ENCODE measurements at places on chromosomes 4 and X.

DNA sequence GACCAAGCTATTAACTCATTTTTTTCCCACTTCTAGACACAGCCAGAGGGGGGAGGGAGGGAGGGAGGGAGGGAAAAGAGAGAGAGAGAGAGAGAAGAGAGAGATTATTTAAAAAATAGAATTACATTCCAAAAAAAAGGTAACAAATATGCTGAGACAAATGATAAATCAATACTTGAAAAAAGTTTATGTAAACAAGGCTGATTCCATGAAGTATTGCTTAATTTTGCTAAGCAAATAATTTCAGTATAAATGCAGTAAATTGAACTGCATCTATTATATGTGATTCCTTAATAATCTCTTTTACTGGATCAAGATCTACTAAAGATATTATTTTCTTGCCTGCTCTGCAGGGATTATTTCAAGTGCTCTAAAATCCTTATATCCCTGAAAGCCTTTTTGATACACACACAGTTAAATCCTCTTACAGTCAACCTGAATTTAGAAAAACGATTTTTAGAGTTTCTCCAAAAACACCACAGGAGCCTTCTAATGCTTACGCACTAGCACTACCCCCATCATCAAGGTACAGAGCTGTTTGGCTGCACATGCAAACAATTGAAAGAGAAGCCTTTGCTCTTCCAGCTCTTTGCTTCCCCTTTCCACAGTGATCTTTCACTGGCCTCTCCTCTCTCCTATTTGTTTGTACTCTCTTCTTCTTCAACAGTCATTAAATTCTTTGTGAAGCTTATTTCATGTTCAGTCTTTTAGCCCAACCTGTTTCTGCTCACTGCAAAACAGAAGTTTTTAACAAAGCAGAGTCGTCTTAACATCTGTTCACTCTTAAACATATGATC, 426.3 kb upstream of the FAM241A start:
- DNase-seq: no peak

DNA sequence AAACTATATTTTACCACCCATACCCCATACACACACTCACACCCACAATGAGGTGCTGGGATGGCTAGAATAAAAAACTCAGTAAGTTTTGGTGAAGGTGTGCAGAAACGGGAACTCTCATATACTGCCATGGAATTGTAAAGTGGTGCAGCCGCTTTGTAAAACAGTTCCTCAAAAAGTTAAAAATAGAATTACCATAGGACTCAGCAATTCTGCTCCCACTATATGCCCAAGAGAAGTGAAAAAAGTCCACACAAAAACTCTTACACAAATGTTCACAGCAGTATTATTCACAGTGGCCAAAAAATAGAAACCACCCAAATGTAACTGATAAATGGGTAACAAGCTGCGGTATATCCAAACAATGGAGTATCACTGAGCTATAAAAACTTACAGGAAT, 6.5 kb downstream of the CENPU start:
- DNase-seq: no peak

DNA sequence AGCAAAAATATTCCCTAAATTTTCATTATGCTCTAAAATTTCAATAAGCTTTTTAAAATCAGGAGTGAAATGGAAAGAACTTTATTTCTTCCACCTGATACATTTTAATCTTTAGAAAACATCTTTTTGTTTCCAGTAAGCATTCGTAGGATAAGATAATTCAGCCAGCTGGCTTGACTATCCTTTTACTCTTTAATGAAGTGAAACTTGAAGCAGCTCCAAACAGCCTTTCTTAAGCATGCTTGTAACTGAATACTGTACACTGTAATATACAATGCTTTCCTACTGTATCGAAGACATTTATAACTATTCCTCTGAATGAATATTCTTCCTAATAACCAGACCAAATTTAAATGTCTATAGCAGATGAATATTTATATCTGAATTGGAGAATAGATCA, 98.8 kb downstream of the KLHL4 start:
- DNase-seq: no peak

DNA sequence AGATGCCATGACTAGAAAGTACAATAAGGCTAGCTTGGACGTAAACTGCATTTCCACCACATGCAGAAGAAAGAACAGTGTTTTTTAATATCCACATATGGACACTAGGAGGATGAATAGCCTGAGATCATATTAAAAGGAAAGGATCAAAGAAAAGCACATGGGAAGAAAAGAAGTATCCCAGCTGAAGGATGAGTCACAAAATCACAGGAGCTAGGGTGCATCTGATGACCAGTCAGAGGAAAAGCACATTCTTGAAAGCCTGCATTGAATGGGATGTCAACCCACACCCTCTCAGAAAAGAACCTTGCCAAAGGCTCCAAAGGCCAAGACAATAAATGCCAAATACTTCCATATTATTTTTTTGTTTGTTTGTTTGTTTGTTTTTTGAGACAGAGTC, 56.8 kb upstream of the PRDX4 start:
- no peak for DNase-seq

DNA sequence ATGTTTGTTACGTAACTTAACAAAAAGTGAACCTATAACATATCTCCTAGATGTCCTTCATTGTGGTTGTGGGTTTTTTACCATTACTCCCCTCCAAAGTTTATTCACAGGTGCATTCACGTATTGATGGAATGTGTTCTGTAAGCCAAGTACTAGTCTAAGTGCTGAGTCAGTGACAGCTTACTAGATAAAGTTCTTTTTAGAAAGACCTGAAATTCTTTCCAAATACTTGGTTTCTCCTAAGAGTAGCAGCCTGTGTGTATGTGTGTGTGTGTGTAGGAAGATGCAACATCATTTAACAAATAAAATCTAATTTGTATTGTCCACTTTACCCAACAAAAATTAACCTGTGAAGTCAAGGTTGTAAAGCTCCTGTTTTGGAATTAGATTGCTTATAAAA, 22.1 kb downstream of the NAP1L5 start:
- no peak for DNase-seq

DNA sequence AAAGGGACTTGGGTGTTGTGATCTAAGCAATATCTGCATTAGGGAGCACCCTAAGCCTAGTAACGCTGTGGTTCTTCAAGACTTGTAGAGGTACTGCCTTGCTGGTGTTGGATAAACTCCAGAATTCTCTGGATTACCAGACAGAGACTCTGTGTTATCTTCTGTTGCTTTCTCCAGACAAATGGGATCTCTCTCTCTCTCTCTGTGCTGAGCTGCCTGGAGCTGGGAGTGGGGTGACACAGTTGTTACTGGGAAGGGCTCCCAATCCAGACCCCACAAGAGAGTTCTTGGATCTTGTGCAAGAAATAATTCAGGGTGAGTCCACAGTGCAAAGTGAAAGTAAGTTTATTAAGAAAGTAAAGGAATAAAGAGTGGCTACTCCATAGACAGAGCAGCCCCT, 48.8 kb downstream of the MCUB start:
- DNase-seq: no peak

DNA sequence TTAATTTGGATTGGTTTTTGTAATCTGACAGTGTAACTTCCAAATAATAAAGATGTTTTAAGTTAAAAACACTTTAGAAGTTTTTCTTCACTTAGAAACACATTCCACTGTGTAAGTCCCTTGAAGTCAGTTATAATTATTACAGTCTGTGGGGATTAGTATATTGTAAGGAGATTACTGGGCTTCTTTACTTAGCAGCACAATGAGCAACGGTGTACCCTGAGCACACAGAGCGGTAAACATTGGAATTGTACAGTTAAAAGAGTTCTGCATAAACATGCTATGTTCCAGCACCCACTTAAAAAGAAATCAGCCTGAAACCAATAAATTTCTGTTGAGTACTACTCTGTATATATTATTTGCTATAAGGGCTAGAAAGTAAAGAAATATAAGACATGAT, 44.3 kb downstream of the CCSER1 start:
- DNase-seq: no peak

DNA sequence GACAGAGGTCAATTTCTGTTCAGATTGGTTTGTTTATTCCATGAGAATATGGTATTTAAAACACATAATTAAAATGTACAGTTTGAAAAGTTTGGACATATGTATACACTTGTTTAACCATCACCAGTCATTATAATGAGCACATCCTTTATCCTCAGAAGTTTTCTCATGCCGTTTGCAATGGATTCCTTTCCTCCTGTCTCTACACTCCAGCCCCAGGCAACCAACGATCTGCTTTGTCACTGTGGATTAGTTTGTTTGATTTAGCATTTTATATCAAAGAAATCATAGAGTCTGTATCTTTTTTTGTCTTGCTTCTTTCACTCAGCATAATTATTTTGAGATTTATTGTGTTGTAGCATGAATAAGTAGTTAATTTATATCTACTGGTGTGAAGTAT, 243.0 kb upstream of the TRAM1L1 start:
- DNase-seq: no peak

DNA sequence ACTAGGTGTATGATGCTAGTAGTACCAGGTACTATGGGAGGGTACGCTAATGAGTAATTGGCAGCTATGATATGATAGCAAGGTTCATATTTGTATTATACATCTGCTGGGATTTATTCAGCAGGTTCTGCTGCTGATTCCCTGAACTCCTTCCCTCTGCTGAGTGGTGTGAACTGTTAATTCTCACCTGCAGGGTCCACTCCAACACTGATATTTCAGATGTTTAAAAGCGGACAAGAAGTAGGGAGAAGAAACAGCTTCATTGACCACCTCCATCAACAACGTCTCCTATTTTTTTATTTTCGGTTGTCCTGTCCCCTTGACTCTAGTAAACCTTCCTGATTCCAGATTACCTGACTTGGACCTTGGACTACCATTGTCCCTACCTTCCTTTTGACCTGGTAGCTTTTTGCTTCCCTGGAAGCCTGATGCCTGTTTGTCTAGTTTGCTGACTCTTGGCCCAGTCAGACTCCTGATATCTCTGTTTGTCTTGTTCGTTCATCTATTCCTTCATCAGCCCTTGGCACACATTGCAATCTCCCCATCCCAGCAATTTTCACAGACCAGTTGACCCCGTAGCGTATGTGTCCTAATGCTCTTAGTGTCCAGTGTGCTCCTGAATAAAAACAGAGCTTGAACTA, 34.0 kb upstream of the RNF128 start:
- DNase-seq: no peak

- no peak for DNase-seq
These were observed 222.1 kb downstream of the LDB2 start for GRCh38 chr4:16676230-16676770.

DNA sequence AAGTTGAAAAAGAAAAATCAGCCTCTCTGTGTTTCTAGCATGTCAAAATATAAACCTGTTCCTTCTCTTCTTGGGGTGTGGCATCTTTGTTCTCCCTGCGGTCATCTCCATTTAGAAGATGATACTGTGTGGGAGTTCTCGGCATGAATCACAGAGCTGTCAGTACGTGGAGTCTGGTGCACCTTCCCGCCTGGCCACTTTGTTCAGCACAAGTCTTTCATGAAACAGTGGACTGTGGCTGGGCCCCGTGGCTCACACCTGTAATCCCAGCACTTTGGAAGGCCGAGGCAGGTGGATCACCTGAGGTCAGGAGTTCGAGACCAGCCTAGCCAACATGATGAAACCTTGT, 166.5 kb downstream of the MAML3 start:
- no peak for DNase-seq

DNA sequence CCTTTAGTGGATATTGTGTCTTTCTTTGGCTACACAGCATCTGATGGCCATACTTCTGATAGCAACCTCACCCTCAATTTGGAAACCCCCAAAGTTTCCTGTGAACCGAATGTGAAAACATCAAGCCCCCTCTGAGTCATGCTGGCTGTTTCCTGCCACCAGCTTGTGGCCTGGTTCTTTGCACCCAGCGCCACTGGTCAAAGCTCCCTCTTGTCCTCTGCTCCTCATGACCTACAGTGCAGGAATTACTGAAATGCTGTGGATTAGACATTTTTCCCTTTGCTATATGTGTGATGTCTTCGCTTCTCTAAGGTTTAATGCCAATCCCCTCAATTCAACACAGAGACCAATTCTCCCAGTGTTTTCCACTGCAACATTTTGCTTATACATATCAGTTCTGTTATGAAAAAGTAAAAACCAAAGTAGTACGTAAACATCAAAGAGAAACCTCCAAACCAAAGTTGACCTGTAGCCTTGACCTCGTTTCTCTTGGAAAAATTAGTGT, 224.0 kb upstream of the TENM3 start:
- no peak for DNase-seq

DNA sequence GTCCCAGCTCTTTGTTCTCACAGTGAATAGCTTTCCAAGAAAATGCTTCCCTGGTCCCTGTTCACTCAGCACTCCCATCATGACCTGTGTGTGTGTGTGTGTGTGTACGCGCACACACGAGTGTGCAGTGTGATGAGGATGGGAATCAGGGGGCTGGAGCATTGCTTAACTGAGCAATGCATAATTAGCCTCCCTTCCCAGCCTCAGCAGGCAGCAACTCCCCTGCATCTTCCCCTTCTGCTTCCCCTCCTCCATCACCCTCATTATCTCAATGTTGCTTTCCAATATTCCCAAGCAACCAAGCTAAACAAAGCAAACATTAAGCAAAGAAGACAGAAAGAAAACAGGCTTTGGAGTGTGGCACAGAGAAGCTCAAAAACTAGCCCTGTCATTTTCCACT, 137.0 kb downstream of the RBM47 start:
- DNase-seq: no peak

- no peak for DNase-seq
These were observed 83.8 kb downstream of the INPP4B start for GRCh38 chr4:142762280-142762679.

GRCh38 chr4:8780086-8780485, 91.6 kb downstream of the HMX1 start:
- no peak for DNase-seq

- no peak for DNase-seq
These were observed 121.7 kb downstream of the RASGEF1B start for GRCh38 chr4:81350040-81350439.

DNA sequence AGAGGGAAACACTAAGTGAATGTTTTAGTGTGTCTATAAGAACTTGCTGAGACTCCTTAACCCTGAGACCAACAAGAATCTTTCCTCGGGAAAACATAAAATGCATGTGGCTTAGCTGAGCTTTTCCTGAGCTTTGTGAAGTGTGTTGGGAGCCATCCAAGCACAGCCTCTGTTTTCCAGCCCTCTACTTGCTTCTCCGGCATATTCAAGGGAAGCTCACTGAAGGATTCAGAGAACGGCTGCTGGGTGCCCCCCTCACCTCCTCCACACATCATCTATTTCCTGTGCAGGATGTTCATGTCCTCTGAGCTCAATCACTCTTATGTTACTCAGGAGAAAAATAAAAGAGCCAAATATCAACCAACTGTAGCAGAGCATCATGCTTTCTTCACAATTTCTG, 492.1 kb downstream of the IL15 start:
- DNase-seq: no peak

GRCh38 chr4:54548831-54549460, 108.8 kb upstream of the KIT start:
- DNase-seq: no peak

GRCh38 chr4:71004281-71004851, 10.9 kb downstream of the DCK start:
- no peak for DNase-seq

DNA sequence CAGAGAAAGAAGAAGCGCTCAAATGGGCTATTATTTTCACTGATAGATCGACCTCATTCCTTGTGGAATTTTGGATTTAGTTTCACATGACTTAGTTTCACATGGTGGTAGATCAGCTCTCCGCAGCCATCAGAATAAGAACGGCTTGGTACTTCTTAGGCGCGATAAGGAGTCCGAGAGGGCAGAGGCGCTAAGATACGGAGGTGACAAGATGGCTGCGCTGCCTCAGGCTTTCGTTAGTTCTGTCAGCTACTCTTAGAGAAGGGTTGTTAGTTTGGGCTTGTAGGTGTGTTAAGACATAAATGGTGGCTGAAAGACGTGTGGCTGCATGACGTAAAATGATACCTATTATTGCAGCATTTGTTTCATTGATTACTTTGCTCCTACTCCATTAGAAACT, 169.1 kb downstream of the UNC5C start:
- DNase-seq: no peak
